ENCODE measurements at places on chromosomes 1 and 21.
A peak's percentile ranks its signal among the peaks of the same experiment; 100 is the strongest.

GRCh38 chr1:87398641-87399040 lies 70.0 kb downstream of the LMO4 start:
- DNase-seq, result no peak

DNA sequence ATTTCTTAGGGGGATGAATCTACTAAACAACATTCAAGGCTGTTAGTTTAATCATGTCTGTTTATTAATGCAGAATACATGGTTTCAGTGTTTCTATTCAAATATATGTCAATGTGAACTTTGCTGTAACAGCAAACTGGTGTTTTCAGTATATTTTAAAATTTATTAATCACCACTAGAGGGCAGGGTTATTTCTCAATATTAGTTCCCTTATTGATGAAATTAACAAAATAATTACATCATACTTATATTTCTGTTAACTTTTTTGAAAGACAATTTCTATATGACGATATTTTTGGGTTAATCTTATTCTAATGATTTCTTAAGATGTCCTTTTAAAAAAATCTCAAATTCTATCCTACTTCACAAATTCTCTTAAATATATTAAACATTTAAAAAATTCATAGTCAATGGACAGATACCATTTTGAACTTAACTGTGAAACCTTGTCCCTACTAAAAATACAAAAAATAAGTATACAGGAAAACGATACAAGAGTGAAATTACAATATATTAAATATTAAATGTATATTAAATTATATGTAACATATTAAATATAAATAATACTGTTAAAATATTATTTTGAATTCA lies 1034.1 kb upstream of the PRMT6 start:
- no peak for DNase-seq

DNA sequence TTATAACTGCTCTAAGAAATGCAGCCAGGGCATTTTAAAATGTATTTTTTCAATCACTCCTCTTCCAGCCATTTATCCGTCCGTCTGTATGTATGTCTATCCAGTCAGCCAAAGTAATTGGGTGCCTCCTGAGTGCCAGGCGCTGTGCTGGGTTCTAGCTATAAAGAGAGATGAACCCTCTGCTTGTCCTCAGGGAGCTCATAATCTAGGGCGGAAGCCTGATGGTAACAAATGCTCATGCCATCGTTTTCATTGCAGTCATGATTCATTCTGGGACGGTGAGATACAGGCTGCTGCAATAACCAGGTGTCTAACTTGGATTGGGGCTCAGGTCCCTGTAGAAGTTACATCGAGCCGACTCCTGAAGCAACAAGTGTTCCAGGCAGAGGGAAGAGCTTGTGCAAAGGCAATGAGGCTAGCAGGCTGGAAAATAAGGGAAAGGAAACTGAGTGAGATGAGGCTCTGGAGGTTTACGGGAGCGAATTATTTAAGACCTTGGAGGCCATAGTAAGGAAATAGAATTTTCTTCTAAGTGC lies 11.6 kb downstream of the IFI6 start:
- no peak for DNase-seq

- no peak for DNase-seq
Measured at GRCh38 chr1:85151446-85151845, 49.4 kb downstream of the SYDE2 start.

GRCh38 chr1:185427264-185427663 lies 110.2 kb upstream of the IVNS1ABP start:
- no peak for DNase-seq

DNA sequence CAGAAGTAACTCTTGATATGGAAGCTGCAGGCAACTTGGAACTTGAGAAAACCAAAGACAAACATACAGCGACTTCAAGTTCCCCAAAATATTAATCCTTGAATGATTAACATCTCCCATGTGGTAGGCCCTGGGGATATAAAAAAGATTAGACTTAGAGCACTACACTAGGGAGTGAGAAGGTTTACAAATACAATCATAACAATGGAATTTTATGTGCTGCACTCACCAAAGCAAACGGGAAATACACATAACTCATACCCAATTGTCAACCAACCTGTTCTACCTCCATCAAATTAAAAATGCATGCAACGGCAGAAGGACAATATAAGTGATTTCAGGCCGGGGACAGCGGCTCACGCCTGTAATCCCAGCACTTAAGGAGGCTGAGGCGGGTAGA lies 3.7 kb downstream of the SMYD3 start:
- no peak for DNase-seq

GRCh38 chr1:62301726-62302390 lies 17.4 kb downstream of the KANK4 start:
- DNase-seq, result no peak

- no peak for DNase-seq
Measured at GRCh38 chr1:117164209-117164608, 42.7 kb upstream of the TRIM45 start.

- no peak for DNase-seq
Measured at GRCh38 chr1:115423776-115424175, 85.7 kb upstream of the NGF start.

GRCh38 chr1:201766131-201766866 lies 62.7 kb upstream of the IPO9 start:
- DNase-seq, result no peak

DNA sequence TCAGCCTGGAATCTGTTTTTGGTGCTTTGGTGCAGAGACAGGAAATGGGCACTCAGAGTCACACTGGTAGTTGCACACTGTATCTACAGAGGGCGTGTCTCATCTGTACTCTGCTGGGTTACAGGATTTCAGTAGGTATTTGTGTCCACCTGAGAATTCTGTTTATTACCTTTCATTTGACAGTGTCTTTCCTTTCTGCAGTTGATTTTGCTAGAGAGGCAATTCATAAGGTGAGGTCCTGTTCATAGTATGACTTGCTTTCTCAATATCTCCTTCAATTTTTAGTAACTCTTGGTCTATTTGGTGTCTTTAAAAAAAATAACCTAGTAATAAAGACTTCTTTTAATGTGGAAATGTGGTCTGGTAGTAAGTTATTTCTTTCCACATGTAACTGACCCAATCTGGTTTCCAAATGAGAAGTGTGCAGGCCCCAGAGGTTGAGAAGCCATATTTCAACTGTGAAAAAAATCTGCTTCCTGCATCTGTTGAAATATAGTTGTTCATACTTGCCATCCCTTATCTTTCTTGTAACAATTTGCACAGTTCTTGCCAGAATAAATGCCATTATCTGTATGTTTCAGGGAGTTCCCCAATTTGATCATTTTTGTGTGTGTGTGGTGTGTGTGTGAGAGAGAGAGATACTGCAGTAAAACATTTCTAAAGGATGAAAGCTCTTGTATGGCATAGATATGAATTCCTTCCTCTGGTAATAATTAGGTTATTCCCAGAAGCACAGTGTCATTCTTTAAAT lies 78.4 kb upstream of the DNAJC6 start:
- no peak for DNase-seq

GRCh38 chr1:28449904-28450303 lies 55.9 kb upstream of the RCC1 start:
- DNase-seq, result no peak

DNA sequence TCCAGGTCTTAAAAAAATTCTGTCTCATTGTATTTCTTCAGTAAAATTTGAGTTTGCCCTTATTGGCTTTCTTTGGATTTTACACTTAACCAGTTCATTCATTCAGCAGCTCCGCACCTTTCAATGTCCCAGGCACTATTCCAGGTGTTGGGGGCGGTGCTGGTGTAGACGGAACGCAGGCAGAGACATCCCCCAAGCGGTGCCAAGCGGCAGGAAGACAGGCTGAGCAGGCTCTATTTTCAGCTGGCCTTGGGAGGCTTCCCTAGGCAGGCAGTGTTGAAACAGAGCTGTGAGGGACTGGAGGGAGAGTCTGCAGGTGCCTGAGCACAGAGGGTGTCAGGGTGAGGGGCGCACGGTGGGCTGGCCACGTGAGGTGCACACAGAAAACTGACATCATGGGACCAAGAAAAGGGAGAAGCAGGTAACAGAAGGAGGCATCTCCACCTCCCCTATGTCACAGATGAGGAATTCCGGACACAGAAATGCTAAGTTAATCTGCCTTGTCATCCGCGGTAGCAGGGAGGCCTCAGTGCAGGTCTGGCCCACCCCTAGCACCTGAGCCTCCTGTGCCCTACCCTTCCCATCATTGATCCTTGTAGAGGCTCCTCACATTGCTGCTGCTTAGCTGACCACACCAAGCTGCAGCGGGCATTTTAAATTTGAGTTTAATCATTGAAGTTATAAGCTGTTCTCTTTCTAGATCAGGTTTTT lies 40.8 kb downstream of the SLC37A1 start:
- DNase-seq, result no peak

GRCh38 chr1:36016686-36017085 lies 67.2 kb upstream of the TEKT2 start:
- DNase-seq, result no peak

- no peak for DNase-seq
Measured at GRCh38 chr1:33905241-33905640, 41.4 kb downstream of the HMGB4 start.

- DNase-seq, result no peak
Measured at GRCh38 chr1:167708940-167709389, 12.8 kb upstream of the MPZL1 start.

GRCh38 chr1:53286955-53287354 lies 40.9 kb downstream of the LRP8 start:
- no peak for DNase-seq

DNA sequence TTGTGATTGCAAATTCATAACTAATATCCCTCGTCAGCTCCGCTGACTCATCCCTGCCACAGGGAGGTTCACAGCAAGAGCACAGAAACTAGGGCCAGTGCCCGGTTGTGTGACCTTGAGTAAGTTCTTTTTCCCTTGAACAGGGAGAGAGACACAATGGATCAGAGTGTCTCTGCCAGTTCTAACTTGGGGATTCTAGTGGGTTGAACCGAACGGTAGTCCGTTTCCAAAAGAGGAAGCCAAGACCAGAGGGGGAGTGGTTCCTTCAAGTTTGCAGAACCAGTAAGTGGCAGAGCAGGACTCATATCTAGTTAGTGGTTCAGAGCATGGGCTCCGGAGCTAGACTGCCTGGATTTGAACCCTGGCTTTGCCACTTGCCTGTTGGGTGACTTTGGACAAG lies 4.9 kb upstream of the SHISA4 start:
- no peak for DNase-seq

DNA sequence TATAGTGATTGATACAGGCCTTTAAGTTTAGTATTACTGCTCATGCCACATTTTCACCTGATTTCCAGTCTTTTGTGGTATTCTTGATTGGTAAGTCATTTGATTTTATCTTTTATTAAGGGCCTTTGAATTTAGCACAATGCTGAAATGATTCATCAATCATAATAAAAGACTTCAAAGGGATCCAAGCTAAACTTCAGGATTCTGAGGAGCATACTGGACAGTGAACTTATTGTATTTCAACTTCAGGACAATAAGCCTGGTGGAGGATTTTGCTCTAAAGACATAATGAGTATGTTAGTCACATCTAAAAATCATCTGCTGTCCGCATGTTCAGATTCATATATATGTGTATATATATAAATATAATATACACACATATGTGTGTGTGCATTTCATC lies 233.3 kb downstream of the SETD4 start:
- no peak for DNase-seq

- no peak for DNase-seq
Measured at GRCh38 chr1:157390651-157391050, 161.7 kb downstream of the FCRL5 start.

- no peak for DNase-seq
Measured at GRCh38 chr1:18542351-18542750, 61.6 kb downstream of the KLHDC7A start.

- DNase-seq, result no peak
Measured at GRCh38 chr1:21220815-21221214, 44.1 kb upstream of the EIF4G3 start.

GRCh38 chr1:168116327-168116799 lies 20.4 kb downstream of the GPR161 start:
- no peak for DNase-seq

- DNase-seq, result peak; percentile 64
Measured at GRCh38 chr1:8848663-8849386, 29.7 kb downstream of the ENO1 start.

- no peak for DNase-seq
Measured at GRCh38 chr1:202228484-202229122, 35.0 kb downstream of the LGR6 start.

DNA sequence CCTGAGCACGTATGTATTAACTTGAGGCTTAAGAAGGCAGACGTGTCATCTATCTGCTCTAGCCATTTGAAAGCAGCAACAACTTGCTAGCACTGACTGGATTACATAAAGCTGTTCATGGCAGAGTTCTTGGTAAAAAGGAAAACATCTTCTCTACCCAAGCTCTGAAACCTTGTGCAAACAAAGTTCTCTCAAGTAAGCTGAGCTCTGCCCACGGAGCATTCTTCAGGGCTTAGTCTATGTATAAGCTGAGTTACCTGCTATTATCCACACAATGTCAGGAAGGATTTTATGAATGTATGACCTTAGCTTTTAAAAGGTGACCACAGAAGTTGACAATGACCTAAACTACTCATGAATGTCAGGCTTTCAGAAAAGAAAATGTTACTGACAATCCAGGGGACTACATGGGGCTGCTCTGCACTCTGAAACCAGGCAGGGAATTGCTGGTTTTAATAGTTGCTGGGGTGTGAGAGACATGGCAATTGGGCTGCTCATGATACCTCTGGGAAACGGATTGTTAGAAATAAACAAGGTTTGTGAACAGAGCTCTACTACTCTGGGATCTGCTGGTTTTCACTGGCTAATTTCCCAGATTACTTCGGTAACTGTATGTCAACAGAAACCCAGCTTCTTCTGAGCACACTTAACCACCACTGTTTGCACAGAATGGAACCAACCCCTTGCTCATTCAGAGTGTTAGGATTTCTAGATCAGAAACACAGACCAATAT lies 29.6 kb upstream of the CCN1 start:
- DNase-seq, result no peak

DNA sequence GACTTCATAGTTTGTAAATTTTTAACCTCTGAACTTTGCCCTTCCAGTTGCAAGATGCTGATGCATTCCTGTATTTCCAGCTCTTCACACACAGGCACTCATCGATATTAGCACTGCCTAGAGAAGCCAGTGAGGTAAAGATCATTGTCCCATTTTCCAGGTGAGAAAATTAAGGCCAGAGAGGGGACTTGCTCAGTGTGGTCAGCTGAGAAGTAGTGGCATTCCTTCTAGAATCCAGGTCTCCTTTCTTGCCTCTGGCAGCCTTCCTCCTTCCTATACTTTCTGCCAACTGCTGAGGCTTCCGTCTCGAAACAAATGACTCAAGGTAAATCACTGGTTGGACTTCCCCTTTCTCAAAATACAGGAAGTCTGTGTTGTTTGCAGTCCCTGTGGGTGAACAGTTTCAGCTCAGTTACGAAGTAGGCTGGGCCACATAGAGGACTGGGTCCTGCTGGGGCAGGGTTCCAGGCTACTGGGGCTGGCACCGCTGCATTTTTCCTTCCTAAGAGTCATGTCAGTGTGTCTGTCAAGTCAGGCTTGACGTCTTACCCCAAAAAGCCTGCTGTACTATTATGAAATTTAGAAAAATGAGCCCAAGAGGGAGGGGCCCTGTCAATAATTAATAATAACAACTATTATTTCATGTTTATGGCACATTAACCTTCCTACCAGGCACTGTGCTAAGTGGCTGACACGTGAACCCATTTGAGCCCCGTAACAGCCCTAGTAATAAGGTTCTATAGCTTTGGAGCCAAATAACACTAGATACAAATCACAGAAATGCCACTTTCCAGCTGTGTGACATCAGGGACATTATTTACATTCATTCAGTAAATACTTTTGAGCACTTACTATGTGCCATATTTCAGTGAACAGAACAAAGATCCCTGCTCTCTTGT lies 16.6 kb upstream of the RNF19B start:
- peak; percentile 43 for DNase-seq

Measured in T-helper 1 cell (primary cell).